Hematopoietic multipotent progenitor cell treated with erythropoietin and hydrocortisone succinate and interleukin-3 and kit ligand, for 8 days (in vitro differentiated cells): ENCODE measurements at places on chromosomes 11 and 22.

DNA sequence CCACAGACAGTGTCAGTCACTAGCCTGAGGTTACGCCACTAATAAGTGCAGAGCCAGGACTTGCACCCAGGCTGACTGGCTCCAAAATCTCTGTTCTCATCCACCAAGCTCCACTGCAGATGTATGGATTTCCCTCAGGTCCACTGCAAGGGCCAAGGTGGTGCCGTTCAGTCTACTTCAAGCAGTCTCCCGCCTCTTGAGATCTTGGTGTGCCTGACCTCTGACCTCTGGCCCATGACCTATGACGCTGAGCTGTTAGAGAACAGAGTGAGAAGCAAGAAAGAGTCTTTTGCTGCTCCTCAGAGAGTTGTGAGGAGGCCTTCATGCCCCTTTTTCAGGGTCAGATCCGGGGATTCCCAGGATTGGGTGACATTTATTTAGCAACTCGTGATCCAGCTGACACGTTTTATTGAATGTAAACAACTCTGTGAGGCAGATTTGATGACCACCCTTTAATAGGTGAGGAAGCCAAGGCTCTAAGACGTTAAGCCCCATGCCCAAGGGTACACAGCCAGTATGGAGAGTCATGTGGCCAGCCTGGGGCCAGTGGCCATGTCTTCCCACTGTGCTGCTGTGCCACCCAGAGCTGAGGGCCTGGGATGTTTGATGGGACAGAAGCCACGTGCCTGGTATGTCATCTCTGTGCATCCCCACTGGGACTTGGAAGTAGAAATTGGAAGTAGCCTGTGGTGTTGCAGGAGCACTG, 25.2 kb downstream of the DCPS start:
- no peak for DNase-seq

DNA sequence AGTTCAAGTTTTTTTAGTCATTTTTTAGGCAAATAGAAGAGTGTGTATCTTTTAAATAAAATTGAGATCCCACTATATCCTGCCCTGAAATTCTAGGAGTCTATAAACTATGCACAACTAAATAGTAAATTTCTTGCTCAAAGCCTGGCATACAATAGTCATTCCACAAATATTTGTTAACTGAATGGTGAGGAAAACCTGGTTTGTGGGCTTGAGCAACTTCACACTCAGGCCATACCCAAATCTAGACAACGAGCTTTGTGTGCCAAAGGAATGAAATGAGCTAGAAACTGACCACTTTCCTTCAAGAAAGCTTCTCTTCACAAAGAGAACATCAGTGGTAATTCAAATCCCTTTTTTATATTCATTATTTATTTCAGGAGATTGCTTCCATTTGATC, 39.6 kb upstream of the AMOTL1 start:
- no peak for DNase-seq

DNA sequence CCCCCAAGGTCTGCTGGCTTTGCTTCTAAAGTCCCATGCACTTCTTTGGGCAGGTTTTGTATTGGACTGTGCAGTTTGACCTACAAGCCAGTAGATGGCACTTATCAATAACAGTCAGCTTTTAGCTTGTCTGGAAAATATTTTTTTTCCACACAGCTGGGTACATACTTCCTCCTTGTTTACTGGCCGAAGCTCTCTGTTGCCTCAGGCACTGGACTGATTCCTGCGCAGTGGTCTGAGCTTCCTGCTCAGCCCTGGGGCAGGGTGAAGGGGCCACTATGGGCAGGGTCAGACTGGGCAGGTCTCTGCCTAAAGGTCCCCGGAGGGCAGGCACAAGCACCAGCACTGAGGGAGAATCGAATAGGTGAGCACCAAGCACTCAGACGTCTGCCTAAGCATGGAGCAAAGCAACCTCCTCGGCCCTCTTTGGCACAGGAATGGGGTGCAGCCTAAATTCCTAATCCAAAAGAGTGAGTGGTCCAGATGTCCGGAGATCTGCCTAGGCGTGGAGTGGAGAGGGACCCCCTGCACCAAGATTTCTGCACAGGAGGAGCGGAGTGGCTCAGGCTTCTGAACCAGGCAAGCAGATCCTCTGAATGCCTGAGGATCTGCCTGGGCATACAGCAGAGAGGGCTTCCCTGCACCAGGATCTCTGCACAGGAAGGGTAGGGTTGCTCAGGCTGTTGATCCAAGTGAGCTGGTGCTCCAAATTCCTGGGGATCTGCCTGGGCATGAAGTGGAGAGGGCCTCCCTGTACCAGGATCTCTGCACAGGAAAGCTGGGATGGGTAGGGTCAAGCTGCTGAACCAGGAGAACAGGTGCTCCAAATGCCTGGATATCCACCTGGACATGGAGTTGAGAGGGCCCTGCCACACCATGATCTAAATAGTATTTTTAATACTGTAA, 105.9 kb upstream of the C11orf58 start:
- peak; percentile 42 for DNase-seq

DNA sequence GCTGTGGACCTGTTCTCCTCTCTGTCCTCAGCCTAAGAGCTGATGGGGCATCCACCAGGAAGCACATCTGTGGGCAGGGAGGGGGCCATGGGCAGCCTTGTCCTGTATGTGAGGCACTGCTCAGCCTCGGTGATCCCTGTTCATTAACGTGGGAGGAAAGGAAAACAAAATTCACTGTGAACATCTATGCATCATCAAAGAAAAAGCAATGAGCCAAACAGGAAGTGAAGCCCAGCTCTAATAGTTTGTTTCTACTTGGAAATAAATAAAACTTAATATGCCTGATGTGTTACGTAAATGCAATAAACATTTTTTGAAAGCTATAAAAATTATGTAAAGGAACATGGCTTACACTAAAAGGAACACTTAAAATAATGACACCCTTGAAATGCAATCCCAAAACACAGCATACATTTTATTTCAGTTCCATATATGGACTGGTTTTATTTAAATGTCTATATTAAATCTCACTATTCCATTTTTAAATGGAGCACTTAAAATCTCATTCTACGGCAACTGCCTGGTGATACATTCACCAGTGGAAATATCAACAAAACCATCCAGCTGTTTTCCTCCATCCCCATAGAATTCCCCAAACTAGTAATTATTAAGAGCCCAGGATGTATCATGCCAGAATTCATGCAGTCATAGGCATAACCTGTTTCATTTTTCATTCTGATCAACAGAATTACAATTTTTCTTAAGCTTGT, 78.3 kb downstream of the ZNF280B start:
- no peak for DNase-seq

DNA sequence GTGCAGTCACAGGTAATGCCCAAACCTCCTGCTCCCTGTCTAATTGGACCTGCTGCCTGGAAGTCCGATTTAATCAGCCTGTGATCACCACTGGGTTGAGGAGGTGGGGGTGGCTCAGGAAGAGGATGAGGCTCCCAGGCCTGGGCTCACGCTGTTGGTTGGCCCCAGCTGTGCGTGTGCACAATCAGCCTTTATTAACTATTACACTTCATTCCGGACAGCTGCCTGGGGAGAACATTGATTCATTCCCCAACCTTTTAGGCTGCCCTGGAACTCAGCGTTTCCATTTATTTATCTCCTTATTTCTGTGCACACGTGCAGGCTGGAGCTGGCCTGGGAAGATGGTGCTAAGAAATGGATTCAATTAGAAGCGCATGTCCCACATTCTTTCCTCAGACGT, 123.4 kb downstream of the DSCAML1 start:
- DNase-seq = no peak

- peak; percentile 34 for DNase-seq
These were observed at the start of gene UPK3A for GRCh38 chr22:45284705-45285262. TSS of gene UPK3A (plus strand) at chr22:45284949. CDS start at chr22:45285014, 65 bp downstream.

DNA sequence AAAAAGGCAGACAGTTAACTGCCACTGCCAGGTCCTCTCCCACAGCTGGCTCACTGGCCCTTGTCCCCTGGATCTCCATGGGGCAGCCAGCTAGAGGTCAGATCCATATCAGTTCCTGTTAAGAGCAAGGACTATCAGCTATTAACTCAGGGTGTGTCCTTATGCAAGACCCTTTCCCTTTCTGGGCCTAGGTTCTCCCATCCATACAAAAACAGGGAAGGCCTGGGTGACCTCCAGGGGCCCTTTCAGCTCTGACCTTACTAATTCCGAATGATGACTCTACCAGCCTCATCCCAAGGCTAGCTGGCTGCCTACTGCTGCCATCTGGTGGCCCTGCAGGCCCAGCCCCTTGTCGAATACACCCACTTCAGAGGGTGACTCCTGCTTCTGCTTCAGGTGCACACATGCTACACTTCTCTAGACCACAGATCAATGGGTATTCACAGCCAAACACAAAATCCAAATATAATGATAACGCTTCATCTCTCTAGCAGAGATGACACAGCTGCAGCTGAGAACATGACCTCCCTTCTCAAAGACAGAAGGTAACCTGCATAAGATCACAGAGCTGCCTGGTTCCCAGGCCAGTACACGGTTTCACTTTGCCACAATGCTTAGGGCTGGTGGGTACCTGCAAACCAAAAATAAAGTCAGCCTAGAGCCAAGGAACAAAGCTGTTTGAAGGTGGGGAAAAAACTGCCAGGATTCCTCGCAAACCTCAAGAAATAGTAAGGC, 34.1 kb downstream of the SERGEF start:
- peak; percentile 31 for DNase-seq

- no peak for DNase-seq
These were observed 206.9 kb downstream of the DBX1 start for GRCh38 chr11:19953336-19953735.
